ENCODE measurements at places on chromosomes 4 and X.

DNA sequence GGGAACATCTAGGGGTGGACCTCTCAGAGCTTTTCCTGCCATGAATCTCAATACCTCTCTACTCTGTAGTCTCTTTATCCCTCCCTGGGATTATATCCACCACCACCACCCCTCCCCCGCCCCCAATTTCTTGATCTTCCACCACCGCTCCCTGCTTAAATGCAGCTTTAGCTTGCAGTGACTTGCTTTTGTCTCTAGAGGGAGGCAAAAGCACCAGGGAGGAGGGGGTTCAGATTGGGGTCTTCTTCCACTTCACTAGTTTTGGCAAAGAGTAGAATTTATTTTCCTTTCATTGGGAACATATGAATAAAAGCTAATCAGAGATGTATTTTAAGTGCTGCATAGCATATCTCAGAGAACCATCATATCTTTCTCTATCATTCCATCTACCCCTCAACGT lies 5.5 kb downstream of the ARHGAP36 start:
- DNase-seq = no peak
- H3K36me3 ChIP-seq = no peaks in the 10 kb centered on the region
- peaks cover 22% of the 10 kb centered on the region for H3K27me3 ChIP-seq

DNA sequence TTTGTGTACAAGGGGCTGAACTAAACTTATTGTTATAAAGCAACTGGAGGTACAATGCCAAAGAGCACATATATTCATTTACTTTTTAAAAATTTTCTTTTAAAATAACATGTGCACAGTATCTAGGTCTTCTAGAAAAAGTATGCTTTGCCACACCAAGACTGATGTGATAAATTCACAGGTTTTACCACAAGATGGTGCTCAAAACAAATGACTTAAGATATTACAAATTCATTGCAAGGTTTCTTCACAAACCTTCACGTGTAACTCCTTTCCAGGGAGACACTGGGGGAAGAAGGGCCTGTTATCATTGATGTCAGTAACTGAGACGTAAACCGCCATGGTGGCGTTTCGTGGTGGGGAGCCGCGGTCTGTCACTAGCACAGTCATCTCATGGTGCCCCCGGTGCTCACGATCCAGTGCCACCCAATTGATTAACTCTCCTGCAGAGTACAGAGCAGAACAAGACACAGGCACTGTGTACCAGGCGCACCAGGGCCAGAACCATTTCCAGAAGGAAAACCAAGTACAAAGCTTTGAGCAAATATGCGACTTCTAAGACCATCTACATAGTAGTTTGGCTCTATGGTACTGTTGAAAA lies 162.2 kb downstream of the DCHS2 start:
- no peak overlapping the region for H3K27ac ChIP-seq
- peaks cover 8% of the 10 kb centered on the region for H3K4me1 ChIP-seq
- H3K27me3 ChIP-seq = peaks cover 7% of the 10 kb centered on the region
- H3K36me3 ChIP-seq = no peaks in the 10 kb centered on the region
- peak; percentile 26 for DNase-seq
- no peak overlapping the region for H3K4me3 ChIP-seq

DNA sequence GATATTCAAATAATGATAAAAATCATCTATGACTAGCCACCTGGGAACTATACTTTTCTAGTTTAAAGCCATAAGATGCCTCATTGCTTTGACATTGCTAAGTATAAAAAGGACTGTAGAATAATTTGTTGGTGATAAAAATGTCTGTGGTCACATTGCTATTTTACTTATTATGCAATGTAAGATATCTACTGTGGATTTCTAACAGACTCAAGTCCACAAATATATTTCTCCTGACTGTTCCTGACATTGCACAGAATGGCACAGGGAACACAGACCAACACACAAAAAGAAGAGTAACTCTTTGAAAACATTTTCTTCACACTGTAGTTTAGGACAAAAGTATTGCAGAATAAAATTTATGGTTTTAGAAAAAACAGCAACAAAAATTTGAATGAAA lies 2.2 kb upstream of the TMPRSS11E start:
- DNase-seq = no peak
- H3K36me3 ChIP-seq = no peaks in the 10 kb centered on the region

- H3K36me3 ChIP-seq = no peaks in the 10 kb centered on the region
- no peak for DNase-seq
- H3K4me1 ChIP-seq = no peaks in the 10 kb centered on the region
- no peak overlapping the region for H3K4me3 ChIP-seq
- no peaks in the 10 kb centered on the region for H3K27me3 ChIP-seq
- no peak overlapping the region for H3K27ac ChIP-seq
Observed at GRCh38 chr4:52546449-52546848, 112.7 kb downstream of the USP46 start.

- no peak overlapping the region for H3K27ac ChIP-seq
- no peak for DNase-seq
- no peaks in the 10 kb centered on the region for H3K27me3 ChIP-seq
- H3K4me1 ChIP-seq = peaks cover 11% of the 10 kb centered on the region
Observed at GRCh38 chrX:48497871-48498270, 10.9 kb upstream of the PORCN start.

DNA sequence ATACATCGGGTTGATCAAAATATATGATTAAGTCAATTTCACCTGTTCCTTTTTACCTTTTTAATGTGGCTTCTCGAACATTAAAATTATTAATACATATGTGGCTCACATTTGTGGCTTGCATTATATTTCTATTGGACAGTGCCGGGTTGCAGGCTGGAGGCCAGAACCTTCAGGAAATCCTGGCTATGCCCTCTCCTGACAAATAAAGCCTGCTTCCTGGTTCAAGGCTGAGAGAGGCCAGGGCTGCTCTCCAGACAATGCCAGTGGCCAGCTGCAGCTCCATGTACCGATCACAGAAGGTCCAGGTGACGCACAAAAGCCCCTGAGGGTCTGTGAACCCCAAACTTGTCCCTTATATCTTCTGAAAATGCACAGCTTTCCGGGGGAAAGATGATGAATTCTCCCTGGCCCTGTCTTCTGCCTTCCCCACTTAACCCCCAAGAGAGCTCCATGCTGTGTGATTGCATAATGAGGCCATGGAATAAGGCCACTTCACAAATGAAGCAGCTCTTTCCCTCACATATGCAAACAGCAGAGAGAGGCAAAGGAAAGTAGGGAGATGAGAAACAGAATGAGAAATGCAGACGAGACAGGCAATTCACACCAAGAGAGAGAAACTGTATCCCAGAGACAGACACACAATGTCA lies 241.2 kb downstream of the BCOR start:
- H3K4me1 ChIP-seq = peaks cover 18% of the 10 kb centered on the region
- no peak for DNase-seq
- peaks cover 5% of the 10 kb centered on the region for H3K27me3 ChIP-seq
- no peaks in the 10 kb centered on the region for H3K36me3 ChIP-seq
- H3K4me3 ChIP-seq = no peak overlapping the region
- no peak overlapping the region for H3K27ac ChIP-seq

DNA sequence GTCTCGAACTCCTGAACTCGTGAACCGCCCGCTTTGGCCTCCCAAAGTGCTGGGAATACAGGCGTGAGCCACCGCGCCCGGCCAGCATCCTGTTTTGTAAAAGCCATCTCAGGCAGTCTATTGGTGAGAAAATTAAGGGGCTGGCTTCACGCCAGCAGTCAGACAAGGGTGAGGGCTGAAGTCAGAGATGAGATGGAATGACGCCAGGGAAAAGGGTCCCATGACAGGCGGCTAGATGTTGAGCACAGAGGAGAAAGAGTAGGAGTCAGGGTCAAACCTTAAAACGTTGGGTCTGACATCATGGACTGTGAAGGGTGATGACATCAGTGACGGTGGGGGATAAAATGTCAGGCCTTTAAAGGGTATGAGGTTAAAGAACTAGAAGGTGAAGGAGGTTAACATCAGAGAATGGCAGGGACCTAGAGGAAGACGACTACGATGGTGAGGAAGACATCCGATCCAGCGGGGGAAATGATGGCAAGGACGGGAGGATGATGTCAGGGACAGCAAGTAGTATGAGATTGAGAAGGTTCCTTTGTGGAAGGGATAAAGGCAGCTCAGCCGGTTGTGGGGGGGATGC lies 504 bp upstream of the RBM3 start:
- H3K4me1 ChIP-seq = peaks cover 20% of the 10 kb centered on the region
- peak overlapping the region; percentile 93 for H3K4me3 ChIP-seq
- no peak for DNase-seq
- peaks cover 22% of the 10 kb centered on the region for H3K36me3 ChIP-seq
- no peaks in the 10 kb centered on the region for H3K27me3 ChIP-seq
- peak overlapping the region; percentile 98 for H3K27ac ChIP-seq

GRCh38 chr4:157776930-157777528 lies 395.8 kb downstream of the GASK1B start:
- DNase-seq = no peak
- H3K36me3 ChIP-seq = no peaks in the 10 kb centered on the region
- no peaks in the 10 kb centered on the region for H3K4me1 ChIP-seq
- H3K4me3 ChIP-seq = no peak overlapping the region
- no peak overlapping the region for H3K27ac ChIP-seq

DNA sequence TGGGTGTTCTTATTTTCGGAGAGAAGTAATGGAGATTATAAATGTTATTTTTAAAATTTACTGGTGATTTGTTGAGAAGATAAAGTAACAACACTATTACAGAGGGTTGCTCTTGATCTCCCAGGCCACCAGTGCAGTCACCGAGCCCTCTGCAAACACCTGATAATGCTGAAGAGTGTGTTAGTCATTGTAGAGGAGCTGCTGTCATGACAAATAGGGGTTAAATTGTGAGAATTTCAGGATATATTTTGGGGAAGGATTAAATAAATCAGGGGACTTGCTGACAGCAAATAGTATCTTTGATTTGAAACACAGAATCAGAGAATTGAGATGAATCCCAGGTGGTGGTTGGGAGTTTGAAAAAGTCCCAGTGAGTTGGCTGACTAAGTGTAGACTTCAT lies 16.7 kb upstream of the HAND2 start:
- H3K27me3 ChIP-seq = peaks cover 39% of the 10 kb centered on the region
- no peak for DNase-seq
- H3K4me1 ChIP-seq = no peaks in the 10 kb centered on the region
- no peaks in the 10 kb centered on the region for H3K36me3 ChIP-seq

DNA sequence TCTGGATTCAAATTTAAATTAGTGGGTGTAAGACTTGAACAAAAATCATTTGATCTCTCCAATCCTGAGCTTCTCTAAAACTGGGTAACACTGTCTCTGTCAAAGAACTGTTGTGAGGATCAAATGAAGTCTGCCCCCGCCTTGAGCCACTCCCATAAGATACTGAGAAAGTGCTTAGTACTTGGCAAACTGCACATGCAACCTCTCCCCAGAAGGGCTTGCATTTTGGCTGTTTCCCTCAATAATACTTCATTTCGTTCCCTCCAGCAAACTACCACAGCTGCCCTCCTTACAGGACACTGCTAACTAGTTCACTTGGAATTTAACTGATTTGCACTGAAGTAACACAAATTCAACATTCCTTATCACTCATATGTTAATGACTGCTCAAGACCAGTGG lies 79.8 kb downstream of the APBB2 start:
- no peaks in the 10 kb centered on the region for H3K4me1 ChIP-seq
- no peak overlapping the region for H3K27ac ChIP-seq
- H3K27me3 ChIP-seq = no peaks in the 10 kb centered on the region

DNA sequence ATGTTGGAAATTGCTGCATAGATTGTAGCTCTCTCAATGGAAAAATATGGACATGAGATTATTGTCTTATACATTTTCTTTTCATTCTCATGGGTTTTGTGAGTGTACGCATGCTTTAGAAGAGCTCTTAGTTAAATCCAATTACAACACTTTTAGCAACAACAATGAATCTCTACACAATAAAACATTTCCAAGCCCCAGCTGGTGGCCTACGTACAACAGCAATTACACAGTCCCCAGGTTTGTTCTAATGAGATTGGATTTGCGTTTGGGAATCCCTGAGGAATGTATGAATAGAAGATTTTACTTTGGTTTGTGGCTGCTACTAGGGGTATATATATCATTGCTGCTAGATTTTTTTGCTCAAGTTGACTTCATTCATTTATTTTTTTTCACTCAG lies 98.6 kb downstream of the FHDC1 start:
- no peak for DNase-seq
- H3K4me3 ChIP-seq = no peak overlapping the region
- H3K27me3 ChIP-seq = no peaks in the 10 kb centered on the region
- no peaks in the 10 kb centered on the region for H3K36me3 ChIP-seq
- no peak overlapping the region for H3K27ac ChIP-seq

DNA sequence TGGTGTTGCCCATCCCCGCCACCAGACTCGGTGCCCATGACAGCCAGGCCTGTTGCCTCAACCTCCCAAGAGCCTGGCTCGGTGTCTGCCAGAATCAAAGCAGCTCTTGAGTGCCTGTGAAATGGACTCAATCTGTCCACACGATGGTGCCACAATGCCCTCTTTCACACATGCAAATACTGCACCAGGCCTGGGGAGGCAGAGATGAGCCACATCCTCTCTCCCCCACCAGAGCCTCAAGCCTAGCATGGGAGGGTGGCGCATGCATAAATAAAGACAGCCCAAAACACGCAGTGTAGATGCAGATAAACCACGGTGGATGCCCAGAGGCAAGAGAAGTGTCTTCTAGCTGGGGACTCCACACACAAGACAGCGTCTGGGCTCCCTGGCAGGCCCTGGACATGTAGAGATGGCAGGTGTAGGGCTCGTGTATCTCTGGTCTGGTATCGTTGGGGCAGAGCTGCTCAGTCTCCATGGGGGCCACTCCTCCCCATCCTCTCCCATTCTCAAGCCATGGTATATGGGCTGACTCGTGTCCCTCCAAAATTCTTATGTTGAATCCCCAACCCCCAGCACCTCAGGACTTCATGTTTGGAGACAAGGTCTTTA lies 65.6 kb downstream of the JAKMIP1 start:
- DNase-seq = no peak
- H3K27me3 ChIP-seq = no peaks in the 10 kb centered on the region
- no peak overlapping the region for H3K27ac ChIP-seq
- no peak overlapping the region for H3K4me3 ChIP-seq
- H3K4me1 ChIP-seq = peaks cover 3% of the 10 kb centered on the region

DNA sequence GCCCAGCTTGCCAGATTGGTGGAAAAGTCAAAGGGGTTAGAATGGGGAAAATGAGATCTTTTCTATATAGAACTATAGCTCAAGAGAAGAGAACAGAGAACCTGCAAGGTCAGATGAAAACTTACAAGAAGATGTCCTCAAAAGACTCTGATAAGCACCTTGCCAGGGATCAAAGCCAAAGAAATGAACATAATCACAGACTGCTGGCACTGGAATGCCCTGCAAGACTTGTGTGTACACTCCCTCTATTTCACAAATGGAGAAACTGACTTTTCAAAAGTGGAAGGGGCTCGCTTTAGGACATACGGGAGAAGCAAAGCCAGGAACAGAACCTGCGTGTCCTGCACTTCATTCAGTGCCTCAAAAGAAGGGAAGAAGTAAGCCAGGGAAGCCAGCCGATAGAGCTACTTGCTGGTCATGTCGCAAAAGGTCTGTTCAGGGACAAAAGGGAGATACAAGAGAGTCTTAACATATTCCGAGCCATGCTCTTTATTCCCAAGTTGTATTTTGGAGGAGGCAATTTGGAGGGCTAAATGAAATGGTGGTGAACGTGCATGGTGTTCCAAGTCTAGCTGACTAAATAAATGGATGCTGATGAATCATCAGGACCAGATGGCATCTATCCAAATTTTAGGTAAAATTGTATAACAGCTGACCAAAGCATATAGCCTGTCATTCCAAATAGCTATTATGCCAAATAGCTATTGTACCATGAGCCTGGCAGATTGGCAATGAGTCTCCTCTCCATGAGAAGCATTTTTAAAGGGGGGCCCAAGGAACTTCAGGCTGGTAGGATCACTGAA lies 175.6 kb upstream of the GPC4 start:
- H3K27ac ChIP-seq = no peak overlapping the region
- H3K36me3 ChIP-seq = no peaks in the 10 kb centered on the region
- no peak for DNase-seq
- no peak overlapping the region for H3K4me3 ChIP-seq
- H3K4me1 ChIP-seq = no peaks in the 10 kb centered on the region
- no peaks in the 10 kb centered on the region for H3K27me3 ChIP-seq

GRCh38 chrX:31929366-31929765 lies 857.5 kb upstream of the FTHL17 start:
- no peak overlapping the region for H3K27ac ChIP-seq
- no peaks in the 10 kb centered on the region for H3K36me3 ChIP-seq
- no peak overlapping the region for H3K4me3 ChIP-seq
- H3K4me1 ChIP-seq = no peaks in the 10 kb centered on the region

Measured in spinal cord (tissue), 10 donors.